ENCODE measurements at places on chromosomes 11 and 22.

DNA sequence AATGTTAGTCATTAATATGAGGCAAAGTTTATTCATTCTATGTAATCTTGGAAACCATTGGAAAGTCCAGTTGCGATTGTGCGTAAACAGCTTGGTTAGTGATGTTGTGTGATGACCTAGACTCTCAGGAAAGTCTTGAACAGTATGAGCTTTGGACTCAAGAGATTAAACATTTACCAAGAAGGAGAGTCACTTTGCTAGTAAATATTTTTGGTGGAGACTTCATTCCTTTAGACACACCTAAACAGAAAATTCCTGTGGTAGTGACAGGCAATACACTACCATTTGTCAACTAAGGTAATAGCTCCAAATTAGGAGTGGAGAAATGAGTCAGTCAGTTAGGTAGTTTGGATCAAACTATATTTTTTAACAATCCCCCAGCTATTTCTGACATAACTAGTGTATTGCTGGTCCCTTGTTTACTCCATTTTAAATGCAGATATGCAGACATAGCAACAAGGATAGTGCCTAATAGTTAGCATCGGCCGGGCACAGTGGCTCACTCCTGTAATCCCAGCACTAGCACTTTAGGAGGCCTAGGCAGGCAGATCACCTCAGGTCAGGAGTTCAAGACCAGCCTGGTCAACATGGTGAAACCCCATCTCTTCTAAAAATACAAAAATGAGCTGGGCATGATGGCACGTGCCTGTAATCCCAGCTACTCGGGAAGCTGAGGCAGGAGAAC, 89.3 kb downstream of the ARHGAP42 start:
- no peak for DNase-seq

DNA sequence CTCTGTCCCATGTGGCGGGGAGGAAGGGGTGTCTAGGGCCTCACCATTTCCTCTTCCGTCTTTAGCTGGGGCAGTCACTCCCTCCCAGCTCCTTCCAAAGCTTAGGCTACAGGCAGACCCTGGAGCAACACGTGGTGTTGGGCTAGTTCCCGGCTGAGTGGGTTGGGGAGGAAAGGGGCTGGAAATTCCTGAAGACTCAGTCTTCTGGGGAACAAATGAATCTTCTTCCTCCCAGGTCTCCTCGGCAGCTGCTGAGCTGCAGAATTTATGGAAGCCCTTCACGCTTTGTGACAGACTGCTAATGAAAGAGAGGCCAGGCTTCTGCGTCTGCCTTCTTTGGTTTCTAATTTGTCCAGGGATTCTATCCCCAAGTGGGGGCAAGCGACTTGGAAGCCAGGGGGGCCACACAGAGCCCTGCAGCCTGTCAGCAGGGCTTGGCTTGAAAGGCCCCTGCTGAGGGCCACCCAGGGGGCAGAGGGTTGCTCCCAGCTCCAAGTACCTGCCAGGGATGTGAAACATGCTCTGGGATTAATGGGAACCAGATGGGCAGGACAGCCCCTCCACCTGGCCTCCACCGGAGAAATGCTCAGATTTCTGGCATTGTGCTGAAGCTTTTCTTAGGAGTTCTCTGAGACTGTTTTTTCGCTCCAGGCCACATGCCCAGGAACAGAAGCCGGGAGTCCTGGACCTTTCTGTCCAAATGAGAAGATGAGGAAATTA, 123.1 kb downstream of the PKNOX2 start:
- DNase-seq = no peak

- DNase-seq = no peak
Observed at GRCh38 chr11:133830931-133831907, 14.1 kb downstream of the SPATA19 start.

- DNase-seq = no peak
Observed at GRCh38 chr11:130997278-130997677, 81.0 kb upstream of the SNX19 start.

- DNase-seq = peak; percentile 56
Observed at GRCh38 chr22:21045585-21046294, at the start of gene LRRC74B. LRRC74B (plus strand) TSS chr22:21045946; CDS start chr22:21045987, 41 bp downstream.

DNA sequence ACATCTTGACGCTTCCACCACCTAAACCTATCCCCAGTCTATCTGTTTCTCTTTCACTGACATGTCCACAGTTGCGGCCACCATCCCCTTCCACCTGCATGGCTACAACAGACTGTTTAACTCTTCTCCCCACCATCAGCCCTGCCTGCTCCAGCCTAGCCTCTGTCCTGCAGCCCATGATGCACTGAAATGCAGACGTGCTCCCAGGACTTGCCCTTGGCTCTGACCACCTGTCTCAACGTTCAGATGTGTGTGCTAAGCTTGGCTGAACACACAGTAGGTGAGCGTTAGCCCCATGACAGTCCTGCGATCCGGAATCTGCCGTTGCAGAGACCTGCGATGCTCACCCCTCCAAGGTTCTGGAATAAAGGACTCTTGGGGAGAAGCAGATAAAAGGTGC, 22.7 kb downstream of the CBX7 start:
- DNase-seq = no peak

DNA sequence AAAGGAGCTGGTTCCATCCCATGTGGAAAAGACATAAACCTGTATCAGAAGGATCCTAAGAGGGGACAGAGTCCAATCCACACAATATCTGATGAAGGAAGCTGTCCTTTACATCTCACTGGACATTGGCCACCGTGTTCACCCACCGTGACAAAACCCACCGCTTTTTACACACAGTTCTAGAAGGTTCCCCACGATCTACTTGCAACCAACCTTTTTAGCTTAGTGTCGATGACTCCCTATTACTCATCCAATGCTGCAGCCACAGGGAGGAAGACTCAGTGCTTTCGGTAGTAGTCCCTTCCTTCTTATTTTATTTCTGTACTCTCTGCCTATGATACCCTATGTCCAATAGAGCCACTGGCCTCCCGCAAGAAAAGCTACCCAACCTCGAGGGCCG, 65.4 kb downstream of the MAPK1 start:
- DNase-seq = no peak

- DNase-seq = no peak
Observed at GRCh38 chr22:43399980-43400358, 11.8 kb upstream of the MPPED1 start.

DNA sequence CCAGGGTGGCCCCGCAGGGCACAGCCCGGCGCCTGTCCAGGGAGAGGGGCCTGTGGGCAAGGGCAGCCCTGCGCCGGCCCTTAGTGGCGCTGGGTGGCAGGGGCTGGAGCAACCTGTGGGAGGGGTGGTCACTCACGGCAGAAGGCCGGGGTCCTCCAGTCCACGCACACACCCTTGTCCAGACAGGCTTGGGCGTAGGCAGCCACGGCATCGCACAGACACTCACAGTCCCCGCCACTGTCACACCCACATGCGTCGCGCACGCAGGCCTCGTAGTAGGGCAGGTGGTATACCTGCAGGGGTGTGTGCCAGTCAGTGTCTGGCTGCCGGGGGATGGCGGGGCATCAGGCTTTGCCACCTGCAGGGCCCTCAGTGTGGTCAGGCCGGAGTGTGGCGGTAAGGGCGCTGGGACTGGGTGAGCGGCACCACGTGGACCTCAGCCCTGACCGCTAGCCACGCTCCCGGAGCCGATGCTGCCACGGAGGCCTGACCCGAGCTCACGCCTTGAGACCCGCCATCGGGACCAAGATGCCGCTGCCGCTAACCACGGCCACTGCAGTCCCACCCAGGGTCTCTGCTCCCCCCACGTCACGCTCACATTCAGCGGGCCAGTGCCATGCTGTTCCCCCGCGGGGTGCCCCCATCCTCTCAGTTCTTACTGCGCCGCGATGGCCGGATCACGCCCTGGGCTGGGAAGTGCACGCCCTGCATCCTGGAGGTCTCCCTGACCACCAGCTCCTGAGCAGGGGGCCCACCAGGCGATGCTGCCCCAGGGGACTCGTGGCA, 12.5 kb downstream of the MUC6 start:
- DNase-seq = no peak

DNA sequence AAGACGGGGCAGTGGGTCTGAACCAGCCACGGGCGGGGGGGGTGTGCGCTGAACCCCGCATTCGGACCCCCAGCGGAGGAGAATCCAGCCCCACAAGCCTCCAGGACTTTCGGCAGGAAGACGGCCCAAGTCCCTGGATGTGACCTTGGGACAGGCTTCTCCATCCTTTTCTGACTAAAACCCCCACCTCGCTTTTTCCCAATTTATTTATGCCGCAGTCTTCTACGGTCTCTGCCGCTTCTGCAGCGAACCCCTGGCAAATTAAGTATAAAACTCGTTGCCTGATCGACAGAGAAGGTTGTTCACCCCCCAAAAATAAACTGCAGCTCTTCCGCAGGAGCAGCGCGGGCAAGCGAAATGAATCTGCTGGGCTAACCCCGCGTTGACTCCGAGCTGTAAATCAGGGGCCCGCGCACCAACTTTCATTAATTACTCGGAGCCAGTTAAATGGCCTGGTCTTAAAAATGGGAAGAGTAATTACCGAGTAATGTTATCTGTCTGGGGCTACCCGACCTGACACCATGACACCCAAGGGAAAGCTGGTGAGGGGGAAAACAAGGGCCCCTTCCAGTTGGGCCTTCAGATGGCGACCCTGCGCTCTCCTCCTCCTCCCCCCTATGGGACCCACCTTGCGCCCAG, 6.6 kb downstream of the WT1 start:
- DNase-seq = no peak

GRCh38 chr11:57313071-57313787, 11.5 kb downstream of the TNKS1BP1 start:
- DNase-seq = no peak

GRCh38 chr11:37450613-37451012, 852.6 kb upstream of the RAG2 start:
- no peak for DNase-seq

DNA sequence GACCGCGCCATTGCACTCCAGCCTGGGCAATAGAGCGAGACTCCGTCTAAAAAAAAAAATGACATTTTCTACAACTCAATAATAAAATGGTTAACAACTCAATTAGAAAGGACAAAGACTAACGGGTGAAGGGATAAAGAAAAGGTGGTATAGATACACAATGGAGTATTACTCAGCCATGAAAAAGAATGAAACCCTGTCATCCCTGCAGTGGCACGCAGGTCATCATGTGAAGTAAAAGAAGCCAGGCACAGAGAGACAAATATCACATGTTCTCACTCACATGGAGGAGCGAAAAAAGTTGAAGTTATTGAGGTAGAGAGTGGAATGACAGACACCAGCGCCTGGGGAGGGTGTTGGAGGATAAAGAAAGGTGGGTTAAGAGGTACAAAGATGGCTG, 39.0 kb downstream of the WNT7B start:
- DNase-seq = no peak

- DNase-seq = no peak
Observed at GRCh38 chr22:45911601-45912271, 65.2 kb downstream of the WNT7B start.

DNA sequence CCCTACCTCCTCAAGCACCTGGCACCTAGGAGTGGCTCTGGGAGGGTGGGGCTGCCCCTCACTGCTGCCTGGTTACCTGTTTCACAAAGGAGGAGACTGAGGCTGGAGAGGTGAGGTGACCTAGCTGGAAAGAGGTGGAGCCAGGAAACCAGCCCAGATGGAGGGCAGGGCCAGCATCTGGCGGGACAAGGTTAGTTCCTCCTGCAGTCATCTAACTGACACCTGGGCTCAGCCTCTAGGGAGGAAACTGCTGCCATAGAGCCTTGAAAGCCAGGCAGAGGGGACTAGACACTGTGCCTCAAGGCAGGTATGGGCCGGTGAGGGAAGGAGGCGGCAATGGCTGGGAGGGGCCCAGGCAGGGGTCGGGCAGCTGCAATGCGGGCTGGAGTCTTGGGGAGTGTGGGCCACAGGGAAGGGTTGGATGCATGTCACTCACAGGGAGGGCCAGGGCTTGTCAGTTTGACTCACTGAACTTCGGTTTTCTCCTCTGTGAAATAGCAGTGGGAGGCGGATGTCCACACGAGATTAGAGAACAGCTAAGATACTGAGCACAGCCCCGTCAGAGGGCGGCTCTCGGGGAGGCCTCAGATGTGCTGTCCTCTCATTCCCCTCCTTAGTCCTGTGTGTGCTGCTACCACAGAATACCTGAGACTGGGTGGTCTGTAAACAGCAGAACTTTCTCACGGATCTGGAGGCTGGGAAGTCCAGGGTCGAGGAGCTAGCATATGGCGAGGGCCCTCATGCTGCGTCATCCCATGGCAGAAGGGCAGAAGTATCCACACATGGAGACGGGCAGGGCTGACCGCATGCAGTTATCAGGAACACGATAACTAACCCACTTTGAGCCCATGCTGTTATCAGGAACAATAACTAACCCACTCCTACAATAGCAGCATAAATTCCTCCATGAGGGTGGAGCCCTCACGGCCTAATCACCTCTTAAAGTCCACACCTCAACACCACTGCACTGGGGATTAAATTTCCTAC, 16.1 kb downstream of the MGAT3 start:
- no peak for DNase-seq

DNA sequence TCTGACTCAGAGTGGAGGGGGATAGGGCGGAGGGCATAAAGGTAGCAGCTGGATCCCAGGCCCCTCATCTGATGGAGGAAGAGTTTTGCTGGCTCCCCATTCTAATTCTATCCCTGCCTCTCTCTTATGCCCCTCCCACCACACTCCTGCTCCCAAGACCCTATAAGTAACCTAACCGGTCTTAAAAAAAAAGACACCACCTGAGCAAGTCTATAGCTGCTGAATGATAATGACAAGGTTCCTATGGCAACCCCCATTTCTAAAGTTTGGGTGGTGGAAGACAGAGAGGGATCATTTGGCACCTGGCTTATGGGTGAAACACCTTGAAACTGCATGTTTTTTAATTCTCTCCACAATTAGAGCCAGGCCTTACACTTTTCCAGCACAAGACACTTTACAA, 69.6 kb downstream of the LARGE1 start:
- DNase-seq = no peak

DNA sequence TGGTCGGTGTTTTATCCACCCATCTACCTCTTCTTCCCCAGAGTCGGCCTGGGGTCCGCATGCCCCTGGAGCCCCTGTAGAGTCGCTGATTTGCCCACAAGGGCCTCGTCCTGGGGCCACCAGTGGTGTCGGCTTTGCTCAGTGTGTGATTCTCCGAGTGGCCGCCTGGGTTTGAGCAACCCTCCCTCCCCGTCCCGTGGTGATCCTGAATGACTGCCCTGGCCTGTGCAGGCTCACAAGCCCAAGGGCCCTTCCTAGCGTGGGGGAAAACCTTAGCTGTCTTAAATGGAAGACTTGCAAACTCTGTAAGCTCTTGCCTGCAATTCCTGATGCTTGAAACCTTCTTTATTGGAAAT, 128.3 kb downstream of the OSBP2 start:
- no peak for DNase-seq

DNA sequence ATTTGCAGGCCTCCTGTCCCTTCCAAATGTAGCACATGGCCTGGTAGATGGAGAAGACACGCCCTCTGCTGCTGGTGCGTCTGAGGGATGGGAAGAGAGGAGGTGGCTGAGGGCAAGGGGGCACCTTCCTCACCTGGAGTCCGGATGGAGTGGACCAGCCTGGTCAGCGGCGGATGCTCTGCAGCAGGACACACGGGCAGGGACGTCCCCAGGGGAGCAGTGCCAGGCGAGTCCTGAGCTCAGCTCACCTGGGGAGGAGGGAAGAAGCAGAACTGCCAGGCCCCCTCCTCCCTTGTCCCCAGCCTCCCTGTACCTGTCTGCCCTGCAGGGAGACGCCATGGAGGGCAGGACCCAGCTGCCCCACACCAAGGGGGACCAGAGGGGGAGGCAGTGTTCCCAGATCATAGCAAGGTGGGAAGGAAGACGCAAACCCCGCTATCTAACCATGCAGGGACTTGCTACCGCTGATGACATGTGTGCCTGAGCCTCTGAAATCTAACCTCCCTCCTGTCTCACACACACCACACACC, 1495.9 kb downstream of the BRD1 start:
- DNase-seq = no peak

- no peak for DNase-seq
Observed at GRCh38 chr22:25564979-25565677, 653 bp downstream of the GRK3 start.

- no peak for DNase-seq
Observed at GRCh38 chr11:124310721-124311120, 3.0 kb downstream of the OR8D1 start.

Data from AG09309 (cell line).